ENCODE measurements at places on chromosomes 12 and 14. TPM values are rescaled to one million over a fixed set of nuclear protein-coding genes. Genes with fewer than 3 reads are reported as not detected.

CCDC38 gene
- not detected for total RNA-seq

CAPZA3 gene
- 0.28 TPM for total RNA-seq

KCTD10 gene
- 44.9 TPM for total RNA-seq

HOXC11 gene
- total RNA-seq, result 1.2 TPM

SYCP3 gene
- not detected for total RNA-seq

LRRC43 gene
- total RNA-seq, result not detected

STXBP6 gene
- not detected for total RNA-seq

TMEM30B gene
- 0.22 TPM for total RNA-seq

KRT6C gene
- 0.19 TPM for total RNA-seq

TRAFD1 gene
- 23.4 TPM for total RNA-seq

C14orf93 gene
- 7.1 TPM for total RNA-seq

SYT1 gene
- 10.4 TPM for total RNA-seq

GLI1 gene
- not detected for total RNA-seq

AKAP3 gene
- total RNA-seq, result 0.54 TPM

PTCSC3 gene
- total RNA-seq, result not detected

Data from MCF 10A (cell line).